ENCODE measurements at places on chromosomes 5 and 9.

DNA sequence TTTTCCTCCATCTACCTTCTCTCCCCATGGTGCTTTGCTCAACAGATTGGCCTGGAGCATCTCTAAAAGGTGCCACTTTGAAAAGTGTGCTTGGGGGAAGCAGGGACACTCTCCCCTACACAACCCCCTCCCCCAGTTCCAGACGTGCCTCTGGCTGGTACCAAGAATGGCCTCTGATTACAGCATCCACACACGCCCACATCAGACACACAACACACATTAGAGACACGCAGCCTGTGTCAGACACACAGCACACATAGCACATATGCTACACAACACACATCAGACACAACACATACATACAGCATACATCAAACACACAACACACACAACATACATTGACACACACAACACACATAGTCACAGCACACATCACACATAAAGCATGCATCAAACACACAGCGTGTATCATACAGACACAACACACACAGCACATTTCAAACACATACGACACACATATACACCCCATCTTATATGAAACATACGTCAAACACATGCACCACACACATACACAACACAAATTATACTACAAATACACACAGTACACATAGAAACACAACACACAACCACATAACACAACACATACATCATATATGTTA, 150.4 kb downstream of the RGS3 start:
- DNase-seq: no peak

DNA sequence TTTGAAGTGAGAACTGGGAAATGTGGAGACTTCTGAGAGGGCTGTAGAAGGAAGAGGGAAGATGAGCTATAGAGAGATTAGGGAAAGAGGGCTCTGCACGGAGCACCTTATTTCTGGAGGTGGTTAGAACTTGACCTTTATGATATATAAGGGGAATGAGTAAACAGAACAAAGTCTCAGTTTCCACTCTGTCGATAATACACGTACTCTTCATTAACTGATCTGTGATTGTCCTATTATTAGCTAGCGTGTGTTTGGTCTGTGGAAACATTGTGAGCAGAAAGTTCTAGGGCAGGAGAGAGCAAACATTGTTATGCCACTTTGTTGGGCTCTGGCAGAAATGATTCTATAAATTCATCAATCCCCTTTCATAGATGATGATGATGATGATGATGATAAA, 118.5 kb downstream of the UGCG start:
- no peak for DNase-seq

DNA sequence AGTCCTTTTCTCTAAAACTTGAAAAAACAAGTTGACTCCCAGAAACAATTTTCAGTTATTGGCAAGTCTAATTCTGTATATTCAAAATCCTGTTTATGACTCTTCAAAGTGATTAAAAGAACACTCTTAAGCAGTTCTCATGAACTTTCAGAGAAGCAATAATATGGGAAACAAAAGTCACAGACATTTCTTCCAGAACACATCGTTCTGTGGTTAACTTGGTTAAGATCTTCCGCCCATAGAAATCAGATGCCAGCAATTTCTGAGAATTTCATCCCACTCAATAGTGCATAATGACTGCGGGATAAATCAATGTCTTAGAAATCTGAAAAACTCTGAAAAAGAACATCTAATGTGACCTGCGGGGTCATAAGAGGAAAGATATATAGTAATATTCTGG, 300.5 kb downstream of the COX7C start:
- DNase-seq: no peak

DNA sequence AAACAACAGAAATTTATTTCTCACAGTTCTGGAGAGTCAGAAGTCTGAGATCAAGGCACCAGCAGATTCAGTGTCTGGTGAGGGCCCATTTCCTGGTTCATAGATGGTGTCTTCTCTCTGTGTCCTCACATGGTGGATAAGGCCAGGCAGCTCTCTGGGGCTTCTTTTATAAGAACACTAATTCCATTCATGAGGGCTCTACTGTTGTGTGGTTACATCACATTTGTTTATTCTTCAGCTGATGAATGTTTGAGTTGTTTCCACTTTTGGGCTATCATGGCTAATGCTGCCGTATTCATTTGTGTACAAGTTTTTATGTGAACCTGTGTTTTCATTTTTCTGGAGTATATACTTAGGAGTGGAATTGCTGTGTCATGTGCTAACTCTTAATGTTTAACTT, 35.2 kb downstream of the DDX4 start:
- DNase-seq: no peak

DNA sequence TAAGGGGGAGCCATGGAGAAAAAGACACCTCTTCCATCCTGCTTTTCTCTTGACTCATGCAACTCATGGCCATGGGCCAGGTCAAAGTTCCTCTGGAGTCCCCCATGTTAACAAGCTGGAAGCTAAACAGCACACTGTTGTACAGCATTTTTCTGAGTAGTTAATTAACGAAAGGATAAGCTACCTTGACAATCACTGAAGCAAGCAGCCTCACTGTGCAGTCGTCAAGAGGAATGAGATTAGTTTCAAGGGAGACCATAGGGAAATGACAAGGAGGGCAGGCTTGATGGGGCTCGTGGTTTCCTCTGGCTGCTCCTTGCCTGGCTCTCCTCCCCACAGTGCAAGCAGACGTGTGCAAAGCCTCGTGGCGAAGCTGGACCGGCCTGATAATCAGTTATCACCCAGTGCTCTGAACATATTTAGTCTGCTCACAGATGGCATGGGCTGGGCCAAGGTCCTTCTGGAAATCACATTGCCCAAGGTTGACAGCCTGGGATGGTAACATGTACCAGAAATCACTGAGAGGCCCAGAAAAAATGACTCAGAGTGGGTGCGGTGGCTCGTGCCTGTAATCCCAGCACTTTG, 209.5 kb downstream of the SLIT3 start:
- no peak for DNase-seq

- no peak for DNase-seq
Observed at GRCh38 chr5:95881833-95882232, 59.3 kb upstream of the GLRX start.

- no peak for DNase-seq
Observed at GRCh38 chr5:79488058-79488457, 25.9 kb downstream of the HOMER1 start.

GRCh38 chr9:113307396-113307975, 4.3 kb upstream of the RNF183 start:
- DNase-seq: no peak

DNA sequence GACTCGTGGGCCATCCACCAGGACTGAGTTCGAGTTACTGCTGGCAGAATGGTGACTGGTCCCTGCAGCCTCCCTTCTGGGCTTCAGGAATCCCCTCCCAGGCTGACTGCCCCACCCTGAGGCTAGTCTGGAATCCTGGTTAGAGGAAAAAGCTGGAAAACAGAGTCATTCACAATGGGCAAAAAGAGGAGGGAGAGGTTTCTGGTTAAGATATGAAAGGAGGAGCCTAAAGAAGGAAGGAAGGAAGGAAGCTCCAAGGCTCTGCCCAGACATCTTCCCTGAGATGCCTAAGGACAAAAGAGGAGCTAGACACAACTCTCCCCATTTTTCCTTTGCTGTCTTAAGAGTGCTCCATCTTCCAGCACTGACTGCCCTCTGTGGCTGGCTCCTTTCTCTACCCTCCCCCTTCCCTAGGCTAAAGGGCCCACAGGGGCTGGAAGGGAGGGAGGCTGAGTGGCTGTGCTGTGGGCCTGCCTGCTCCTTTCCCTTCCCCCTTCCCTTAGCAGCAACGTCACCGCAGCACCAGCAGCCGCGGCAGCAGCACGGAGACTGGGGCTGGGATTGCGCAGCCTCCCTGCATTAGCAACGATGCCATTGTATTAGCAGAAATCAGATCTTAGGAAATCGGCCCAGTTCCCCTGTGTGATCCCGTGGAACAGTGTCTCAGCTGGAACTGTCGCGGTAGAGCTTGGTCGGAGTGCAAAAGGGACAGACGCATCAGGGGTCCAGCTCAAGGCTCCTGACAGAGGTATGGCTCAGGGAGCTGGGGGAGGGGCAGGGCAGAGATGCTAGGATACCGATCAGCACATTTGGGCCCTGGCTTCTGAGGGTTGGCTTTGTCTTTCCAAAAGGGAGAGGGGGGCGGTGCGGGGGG, 48.7 kb downstream of the RUSC2 start:
- DNase-seq: no peak

GRCh38 chr9:81461196-81461595, 228.2 kb downstream of the TLE1 start:
- no peak for DNase-seq

DNA sequence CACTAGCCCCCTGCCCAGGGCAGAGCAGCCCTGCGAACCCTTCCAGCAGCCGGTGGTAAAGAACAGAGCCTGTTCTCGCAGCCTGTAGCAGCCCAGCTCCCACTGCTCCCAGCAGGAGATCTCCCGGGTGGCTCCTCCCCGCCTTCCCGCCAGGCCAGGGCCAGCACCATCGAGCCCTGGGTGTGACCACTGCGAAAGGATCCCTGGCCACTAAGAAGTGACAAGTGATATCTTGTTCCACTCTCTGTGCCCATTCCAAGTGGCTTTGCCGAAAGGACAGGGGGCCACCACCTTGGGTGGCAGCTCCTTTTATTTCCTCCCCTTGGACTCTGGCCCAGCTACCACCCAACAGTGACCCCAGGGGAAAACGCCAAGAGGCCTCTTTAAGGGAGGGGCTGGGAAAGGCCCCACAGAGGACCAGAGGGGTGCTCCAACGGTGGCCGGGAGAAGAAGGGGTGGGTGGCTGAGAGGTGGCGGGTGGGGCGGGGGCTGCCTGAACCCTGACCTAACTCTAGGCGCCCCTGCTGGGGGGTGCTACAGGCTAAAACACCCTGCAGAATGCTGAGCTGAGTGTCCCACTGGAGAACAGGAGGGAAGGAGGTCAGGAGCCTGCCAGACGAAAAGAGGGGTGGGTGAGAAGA, 1.6 kb downstream of the NACC2 start:
- peak; percentile 54 for DNase-seq

GRCh38 chr9:5549658-5550650, 39.6 kb downstream of the PDCD1LG2 start:
- no peak for DNase-seq

DNA sequence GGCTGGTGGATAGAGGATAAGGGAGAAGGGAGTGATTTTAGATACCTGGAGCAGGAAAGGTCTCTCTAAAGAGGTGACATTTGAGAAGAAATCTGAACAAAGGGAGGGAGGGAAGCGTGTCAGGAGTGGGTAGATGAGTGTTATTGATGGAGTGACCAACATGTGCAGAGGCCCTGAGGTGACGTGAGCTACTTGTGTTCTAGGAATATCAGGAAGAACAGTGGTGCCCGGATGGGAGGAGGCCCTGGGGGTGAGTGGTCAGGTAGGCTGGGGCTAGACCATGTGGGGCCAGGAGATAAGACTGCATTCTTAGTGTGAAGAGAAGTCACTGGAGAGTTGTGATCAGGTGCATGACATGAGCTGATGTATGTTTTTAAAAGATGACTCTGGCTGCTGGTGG, 256.2 kb downstream of the ARHGAP26 start:
- no peak for DNase-seq

- no peak for DNase-seq
Observed at GRCh38 chr5:109529520-109529919, 119.7 kb upstream of the PJA2 start.

Measured in WERI-Rb-1 (cell line).